ENCODE measurements at places on chromosomes 16 and 17. TPM values are rescaled to one million over a fixed set of nuclear protein-coding genes. Genes with fewer than 3 reads are reported as not detected.

DNA sequence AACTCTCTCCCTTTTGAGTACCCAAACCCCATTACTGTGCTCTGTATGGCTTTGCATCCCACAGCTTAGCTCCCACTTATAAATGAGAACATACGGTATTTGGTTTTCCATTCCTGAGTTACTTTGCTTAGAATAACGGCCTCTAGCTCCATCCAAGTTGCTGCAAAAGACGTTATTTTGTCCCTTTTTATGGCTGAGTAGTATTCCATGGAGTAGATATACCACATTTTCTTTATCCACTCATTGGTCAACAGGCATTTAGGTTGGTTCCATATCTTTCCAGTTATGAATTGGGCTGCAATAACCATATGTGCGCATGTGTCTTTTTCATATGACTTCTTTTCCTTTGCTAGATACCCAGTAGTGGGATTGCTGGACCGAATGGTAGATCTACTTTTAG lies 19.9 kb upstream of the SYT17 start:
- DNase-seq: no peak

- DNase-seq: no peak
These were observed 47.1 kb upstream of the SDK2 start for GRCh38 chr17:73691321-73691766.

Gene SMIM36
- not detected for total RNA-seq

GRCh38 chr17:62581764-62582163 lies 45.7 kb upstream of the MRC2 start:
- DNase-seq: no peak

Gene CWC25
- 9.2 TPM for total RNA-seq

Measured in muscle of leg (tissue), 16 donors.